ELR (cell line): ENCODE measurements at places on chromosomes 11 and 22.

DNA sequence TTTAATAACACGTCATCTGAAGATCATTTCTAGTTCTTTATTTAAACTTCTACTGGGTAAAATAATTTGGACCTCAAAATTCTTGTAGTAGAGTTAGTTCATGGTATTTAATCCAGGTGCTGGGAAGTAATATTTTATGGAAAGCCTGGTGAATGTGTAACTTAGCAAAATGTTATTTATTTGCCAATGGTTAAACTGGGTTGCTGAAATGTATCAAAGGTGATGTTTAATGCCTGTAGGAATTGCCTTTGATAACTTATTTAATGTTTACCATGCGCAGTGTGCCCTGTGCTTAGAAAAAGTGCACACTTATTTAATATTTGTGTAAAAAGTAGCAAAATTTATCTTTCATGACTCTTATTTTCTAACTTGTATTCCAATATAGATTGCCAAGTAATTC is 11.2 kb downstream of the OR5M11 start:
- DNase-seq = no peak

DNA sequence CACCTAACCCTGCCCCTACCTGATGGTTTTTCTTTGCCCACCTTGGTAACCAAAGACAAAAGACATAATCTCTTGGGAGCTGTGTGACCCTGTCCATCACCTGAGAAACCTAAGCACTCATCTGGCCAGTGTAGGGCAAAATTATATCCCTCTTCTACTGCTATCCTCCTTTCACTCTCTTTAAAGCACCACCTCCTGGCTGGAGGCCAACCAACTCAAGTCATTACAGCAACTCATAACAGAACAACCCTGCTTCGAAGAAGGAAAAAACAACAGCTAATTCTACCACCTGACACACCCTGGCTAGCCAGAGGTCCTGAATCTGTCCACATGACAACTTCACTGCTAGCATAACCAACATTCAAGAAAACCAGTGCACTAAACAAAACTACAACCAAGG is 45.5 kb downstream of the GAS2 start:
- no peak for DNase-seq

DNA sequence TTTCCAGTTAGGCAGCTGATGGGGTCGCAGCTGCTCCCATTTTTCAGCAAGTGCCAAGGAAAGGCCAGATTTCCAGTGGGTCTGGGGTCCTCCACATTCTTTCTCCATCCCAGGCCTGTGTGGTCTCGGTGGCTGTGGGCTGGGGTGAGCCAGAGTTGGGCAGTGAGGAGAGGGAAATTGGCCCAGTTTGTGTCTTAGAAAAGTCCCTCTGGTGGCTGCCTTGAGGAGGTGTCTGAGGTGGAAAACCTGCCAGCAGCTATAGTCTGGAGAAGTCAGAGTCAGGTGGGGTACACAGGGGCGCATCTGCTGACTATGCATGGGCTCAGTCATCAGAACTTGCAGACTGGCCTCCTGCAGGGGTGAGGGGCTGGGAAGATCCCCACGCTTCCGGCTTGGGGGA is 30.5 kb downstream of the MRGPRD start:
- peak; percentile 62 for DNase-seq

GRCh38 chr11:105829084-105829483 is 193.0 kb downstream of the MSANTD4 start:
- no peak for DNase-seq

DNA sequence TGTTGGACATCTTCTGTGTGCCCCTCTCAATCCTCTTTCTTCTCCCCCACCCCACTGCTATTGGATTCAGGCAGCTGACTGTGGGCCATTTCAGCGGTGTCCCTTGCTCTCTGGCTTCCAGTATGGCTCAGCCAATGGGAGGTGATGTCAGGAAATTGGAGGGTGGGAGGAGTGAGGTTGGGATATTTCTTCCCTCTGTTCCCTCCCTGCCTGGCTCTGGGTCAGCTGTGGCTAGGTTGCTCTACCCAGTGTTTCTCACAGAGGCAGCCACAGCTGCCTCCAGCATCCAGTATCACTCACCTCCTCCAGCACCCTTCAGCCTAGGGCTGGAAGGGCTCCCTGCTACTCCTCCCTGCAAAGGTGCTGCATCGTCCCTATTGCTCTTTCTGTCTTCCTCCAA is 423.5 kb downstream of the MIAT start:
- DNase-seq = no peak

DNA sequence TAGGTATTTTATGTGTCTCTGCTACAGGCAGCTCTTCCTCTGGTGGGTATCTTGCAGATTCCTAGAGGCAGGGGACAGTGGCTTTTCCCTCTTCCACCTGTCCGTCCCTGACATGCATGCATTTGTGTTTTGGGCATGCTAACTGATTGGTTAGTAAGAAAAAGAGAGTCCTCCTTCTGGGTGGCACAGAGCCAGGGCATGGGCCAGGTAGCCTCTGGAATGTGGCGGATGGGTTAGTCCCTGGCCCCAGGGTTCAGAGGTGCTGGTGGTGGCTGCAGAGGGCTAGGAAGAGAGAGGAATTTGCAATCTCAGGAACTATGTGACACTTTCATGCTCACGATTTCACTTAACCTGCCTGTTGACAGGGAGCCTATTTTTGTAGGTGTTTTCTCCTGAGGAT is 5.8 kb upstream of the MS4A15 start:
- DNase-seq = no peak

DNA sequence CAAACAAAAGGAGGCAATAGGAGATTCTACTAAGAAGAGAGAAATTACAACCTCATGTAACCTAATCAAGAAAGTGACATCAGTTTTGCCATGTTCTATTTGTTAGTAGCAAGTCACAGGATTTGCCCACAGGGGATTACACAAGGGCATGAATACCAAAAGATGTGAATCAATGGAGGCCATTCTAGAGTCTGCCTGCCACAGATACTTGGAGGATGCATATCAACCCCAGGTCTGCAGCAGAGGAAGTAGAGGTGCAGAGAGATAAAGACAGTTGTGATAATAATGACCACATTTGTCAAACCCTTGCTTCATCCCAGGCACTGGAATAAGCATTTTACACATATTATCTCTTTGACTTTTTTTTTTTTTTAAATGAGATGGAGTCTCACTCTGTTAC is 2.4 kb upstream of the ASCC2 start:
- DNase-seq = peak; percentile 29

DNA sequence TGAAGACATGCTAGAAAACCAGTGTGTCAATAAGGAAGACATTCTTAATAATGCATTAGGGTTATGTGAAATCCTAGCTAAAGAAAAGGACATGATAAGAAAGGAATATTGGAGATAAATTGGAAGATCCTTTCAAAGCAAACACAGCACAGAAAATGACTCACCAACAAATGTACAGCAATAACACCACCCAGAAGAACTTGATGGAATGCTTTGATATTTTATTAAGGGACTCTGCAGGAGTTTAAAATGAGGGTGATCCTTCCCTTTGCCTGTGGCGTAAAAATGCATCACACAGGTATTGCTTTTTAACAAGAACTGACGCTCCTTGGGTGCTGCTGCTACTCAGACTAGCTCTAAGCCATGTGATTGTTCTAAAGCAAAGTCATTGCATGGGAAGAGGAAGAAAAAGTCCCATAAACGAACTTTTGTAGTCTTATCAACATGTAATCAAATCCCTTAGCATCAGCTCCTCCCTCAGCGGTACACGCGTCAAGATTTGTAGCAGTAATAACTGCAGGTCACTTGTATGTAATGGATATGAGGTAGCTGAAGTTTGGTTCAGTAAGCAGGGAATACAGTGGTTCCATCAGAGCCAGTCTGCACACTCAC is 48.4 kb upstream of the EED start:
- DNase-seq = no peak

- peak; percentile 65 for DNase-seq
Measured at GRCh38 chr11:33899400-33900037, 7.6 kb upstream of the LMO2 start.

- no peak for DNase-seq
Measured at GRCh38 chr11:95365348-95365747, 134.3 kb upstream of the SESN3 start.

DNA sequence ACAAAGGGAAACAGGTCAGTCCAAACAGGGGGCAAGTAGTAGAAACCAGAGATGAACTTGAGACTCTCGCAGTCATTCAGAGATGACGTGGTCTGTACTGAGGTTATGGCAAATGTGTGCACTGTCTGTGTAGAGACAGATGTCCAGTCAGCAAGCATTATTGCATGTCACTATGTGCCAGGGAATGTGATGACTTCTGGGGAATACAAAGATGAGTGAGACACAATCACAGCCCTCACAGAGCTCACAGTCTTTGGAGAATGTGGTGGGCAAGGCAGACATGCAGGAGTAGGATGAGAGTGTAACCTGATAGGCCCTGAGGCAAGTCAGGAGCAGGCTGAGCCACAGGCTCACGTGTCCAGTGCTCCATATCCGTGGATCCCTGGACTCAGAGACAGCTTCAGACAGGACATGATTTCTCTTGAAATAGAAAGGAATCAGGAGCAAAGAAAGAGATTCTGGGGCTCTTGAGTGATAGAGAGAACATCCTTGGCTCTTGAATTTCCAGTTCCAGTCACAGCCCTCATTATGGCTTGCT is 550.7 kb downstream of the ETS1 start:
- DNase-seq = peak; percentile 41

GRCh38 chr22:21030621-21031544 is 1.5 kb downstream of the SLC7A4 start:
- DNase-seq = no peak

GRCh38 chr11:82183346-82183745 is 550.3 kb downstream of the FAM181B start:
- DNase-seq = no peak

- DNase-seq = no peak
Measured at GRCh38 chr11:3121931-3122774, 43.0 kb downstream of the OSBPL5 start.

DNA sequence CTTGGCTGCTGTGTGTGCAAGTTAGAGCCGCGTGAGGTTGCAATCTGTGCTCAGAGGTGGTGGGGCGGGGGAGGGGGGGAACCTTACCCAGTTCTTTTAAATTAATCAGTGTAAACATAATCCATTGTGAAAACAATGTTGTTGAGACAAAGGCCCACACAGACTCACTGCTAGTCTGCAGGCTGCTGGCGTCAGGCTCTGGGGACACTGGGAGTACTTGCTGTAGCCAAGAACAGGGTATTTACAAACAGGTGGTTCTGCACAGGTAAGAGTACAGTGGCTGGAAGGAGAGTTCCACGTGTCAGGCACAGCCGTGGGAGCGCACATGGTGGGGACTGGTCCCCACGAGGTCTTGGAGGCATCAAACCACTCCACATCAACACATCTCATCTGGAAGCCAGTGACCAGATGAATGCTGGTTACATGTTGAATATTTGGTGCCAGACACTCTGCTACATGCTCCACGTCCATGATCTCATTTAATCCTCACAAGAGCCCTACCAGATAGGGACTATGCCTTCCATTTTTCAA is 27.4 kb downstream of the SCUBE1 start:
- DNase-seq = no peak

DNA sequence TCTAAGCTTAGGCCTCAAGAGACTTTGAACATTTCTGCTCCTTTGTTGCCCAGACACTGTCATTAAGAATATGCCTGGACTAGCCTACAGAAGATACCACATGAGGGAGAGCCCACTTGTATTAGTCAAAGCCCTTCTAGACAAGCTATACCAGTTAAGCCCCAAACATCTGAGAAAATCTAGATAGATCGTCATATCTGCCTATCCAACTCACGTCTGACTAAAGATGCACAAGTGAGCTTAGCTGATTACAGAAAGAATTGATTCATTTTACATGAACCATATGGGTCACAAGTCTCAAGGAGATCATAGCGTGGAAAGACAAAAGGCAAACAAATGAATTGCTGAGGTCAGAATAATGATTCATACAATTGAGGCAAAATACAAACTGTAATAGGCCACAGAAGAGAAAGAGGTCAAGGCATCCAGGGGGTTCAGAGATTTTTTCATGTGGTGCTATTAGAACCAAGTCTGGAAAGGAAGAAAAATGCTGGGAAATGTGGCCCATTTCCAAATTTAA is 1155.5 kb upstream of the TENM4 start:
- no peak for DNase-seq

DNA sequence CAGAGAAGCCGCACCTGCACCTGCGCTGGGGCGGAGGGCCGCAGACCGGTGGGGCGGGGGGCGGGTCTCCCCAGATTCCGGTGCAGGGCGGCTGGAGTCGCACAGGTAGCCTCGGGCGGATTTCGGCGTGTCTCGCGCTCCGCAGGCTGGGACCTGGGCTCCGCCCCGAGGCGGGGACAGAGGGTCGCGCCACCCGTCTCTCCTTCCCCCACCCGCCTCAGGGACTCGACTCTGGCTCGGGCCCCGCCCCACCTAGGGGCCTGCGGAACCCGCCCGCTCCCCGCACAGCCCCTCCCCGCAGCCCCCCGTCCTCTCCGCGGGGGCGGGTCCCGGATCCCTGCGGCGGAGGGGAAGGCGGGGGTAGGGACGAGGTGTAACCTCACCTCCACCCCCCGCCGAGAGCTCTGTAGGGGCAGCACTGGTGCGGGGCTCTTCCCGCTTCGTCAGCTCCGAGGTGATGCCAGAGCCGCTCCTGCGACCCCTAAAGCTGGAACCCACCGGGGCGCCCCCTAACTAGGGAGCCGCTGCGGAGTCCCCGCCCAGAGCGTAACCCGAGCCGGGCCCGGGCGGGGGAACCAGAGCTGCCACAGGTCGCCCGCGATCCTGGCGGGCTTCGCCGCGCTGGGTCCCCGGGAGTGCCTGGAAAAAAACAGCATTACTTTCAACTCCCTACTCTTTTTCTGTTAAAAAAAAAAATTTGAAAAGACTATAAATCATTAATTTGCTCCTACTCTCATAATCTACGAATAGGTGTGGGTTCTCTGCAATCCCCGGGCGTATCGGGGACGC is at the start of gene SLC29A2:
SLC29A2 (minus strand) TSS at position 134 of the 789 bp plus-strand sequence. CDS start 169 bp downstream, outside the sequence.
- no peak for DNase-seq

DNA sequence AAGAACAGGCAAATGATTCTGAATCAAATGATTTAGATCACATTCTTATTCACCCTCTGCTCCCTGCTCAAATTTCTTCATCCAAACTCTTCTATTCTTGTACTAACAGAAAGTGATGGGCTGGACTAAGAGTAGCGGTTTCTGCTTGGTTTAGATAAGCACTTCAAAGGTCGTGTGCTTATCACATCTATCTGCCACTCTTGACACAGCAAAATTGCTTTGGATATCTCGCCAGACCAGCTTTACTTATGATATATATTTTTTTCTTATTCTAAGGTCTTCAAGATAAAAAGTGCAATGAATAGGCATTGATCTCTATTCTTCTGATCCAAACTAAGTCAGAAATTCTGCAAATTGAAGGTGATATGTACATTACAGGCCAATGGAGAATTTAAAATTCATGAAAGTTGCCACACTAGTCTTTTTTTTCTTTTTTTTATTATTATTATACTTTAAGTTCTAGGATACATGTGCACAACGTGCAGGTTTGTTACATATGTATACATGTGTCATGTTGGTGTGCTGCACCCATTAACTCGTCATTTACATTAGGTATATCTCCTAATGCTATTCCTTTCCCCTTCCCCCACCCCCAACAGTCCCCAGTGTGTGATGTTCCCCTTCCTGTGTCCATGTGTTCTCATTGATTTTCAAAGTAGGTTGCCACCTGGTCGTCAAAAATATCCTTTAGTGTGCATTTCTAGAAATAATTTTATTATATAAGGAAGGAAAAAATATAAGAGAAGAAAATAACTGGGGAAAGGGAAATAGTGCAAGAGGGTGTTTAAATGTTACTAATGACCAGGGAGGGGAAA is 1941.0 kb upstream of the RAG2 start:
- no peak for DNase-seq
